ENCODE measurements at places on chromosomes 7 and 10. TPM values are rescaled to one million over a fixed set of nuclear protein-coding genes. Genes with fewer than 3 reads are reported as not detected.

GRCh38 chr10:94363251-94363565 is 469 bp upstream of the NOC3L start:
- no peak for DNase-seq

DNA sequence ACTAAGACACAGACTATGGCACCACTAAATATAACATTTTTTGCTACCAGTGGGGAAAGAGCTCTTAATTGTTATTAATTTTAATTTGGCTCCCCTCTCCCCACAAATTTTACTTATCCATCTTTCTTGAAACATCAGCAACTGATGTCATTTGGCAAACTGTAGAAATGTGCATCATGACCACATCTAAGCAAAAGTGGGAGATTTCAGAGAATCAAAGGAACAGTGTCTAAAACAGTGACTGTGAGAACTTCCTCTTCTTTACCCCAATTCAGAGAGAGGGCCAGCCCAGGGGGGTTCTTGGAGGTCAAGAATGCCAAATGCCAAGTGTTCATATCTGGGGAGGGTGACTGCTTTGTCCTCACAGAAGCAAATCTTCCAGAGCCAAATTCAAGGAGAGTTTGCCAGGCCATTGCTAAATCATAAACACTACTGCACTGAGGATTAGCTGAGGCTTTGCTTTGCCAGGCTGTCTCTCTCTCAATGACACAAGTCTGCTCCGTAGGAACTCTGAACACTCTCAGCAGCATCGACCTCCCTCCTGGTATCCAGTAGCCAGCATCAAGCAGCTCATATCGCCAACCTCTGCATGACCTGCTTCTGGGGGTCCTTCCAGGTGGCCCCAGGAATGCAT is 65.6 kb downstream of the ITIH5 start:
- DNase-seq, result no peak

GRCh38 chr7:154767142-154767541 is 235.8 kb downstream of the PAXIP1 start:
- peak; percentile 71 for DNase-seq

DNA sequence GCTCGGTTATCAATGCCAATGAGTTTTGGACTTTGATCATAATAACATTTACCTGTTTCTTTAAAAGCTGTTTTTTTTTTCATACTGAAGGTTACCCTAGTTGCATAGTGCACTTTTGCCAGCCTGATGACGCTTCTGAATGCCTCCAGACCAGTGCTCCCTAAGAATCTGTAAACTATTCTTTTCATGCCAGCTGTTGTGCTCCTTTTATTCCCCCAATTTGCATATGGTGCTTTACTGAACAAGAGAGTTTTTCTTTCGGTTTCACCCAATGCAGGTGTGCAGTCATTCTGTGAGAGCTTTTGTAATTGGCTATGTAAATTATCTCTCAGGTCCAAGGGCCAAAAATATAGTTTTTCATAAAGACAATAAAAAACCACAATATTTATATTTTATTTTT is 48.1 kb upstream of the GLCCI1 start:
- DNase-seq, result no peak

The GPC2 gene
- 7.6 TPM for total RNA-seq

The C10orf67 gene
- 0.46 TPM for total RNA-seq

The OR6B1 gene
- total RNA-seq, result not detected

The HOXA13 gene
- total RNA-seq, result not detected

The UNCX gene
- total RNA-seq, result not detected

The TBXAS1 gene
- 1.1 TPM for total RNA-seq
